ENCODE measurements at places on chromosomes 3 and 15. TPM values are rescaled to one million over a fixed set of nuclear protein-coding genes. Genes with fewer than 3 reads are reported as not detected.
A peak's percentile ranks its signal among the peaks of the same experiment; 100 is the strongest.

OCA2 gene
- not detected for total RNA-seq

CIB2 gene
- 3.1 TPM for total RNA-seq

CA12 gene
- total RNA-seq, result 48.4 TPM

THUMPD3 gene
- 59.9 TPM for total RNA-seq

NSUN3 gene
- 13.4 TPM for total RNA-seq

RHO gene
- not detected for total RNA-seq

GRIP2 gene
- total RNA-seq, result under 0.01 TPM

POTEB3 gene
- not detected for total RNA-seq

FBXW12 gene
- total RNA-seq, result not detected

LRRC15 gene
- 2.3 TPM for total RNA-seq

GALNT15 gene
- 37.7 TPM for total RNA-seq

SEMA5B gene
- not detected for total RNA-seq

- DNase-seq, result no peak
- H3K4me3 ChIP-seq, result no peak overlapping the region
- no peaks in the 10 kb centered on the region for H3K36me3 ChIP-seq
Measured at GRCh38 chr15:36608180-36608579, 28.8 kb downstream of the CDIN1 start.

DNA sequence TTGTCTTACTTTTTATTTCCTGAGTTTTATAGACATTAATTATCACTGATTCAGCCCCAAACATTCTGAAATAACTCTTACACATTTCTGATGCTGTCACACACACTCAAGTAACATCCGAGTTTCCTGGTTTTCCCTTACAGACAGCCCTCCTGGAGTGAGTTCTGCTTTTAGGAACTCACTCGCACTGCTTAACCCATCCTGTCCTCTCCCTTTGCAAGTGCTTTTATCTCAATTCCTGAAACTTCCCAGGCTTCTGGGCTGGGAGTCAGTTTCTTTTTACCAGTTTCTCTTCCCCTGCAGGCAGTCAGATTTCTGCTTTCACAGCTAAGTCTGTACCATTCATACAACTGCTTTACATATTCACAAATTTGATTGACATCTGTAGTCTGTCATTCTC, 15.6 kb upstream of the SH3GL3 start:
- no peak overlapping the region for H3K27ac ChIP-seq
- H3K27me3 ChIP-seq, result peaks cover 7% of the 10 kb centered on the region
- no peaks in the 10 kb centered on the region for H3K36me3 ChIP-seq

DNA sequence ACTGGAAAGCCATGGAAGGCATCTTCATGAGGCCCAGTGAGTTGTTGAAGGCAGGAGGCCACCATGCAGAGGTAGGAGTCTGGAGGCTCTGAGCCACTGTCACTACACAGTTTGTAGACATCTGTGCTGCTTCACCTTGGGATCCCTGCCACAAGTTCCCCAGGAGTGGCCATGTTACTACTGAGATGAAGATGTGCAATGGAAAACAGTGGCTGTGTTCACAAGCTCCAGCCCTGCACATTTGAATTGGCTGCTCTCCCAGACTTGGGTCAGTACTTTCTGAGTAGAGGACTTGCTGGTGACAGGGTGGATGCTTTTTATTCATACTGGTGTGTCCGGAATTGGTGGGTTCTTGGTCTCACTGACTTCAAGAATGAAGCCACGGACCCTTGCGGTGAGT, 86.9 kb upstream of the C15orf39 start:
- H3K27me3 ChIP-seq, result no peaks in the 10 kb centered on the region
- no peak overlapping the region for H3K4me3 ChIP-seq
- H3K27ac ChIP-seq, result no peak overlapping the region
- no peaks in the 10 kb centered on the region for H3K36me3 ChIP-seq
- no peaks in the 10 kb centered on the region for H3K4me1 ChIP-seq

GRCh38 chr3:23831517-23832394, 26.0 kb downstream of the UBE2E1 start:
- H3K27ac ChIP-seq, result no peak overlapping the region
- no peaks in the 10 kb centered on the region for H3K27me3 ChIP-seq
- H3K4me3 ChIP-seq, result no peak overlapping the region
- no peaks in the 10 kb centered on the region for H3K36me3 ChIP-seq
- no peaks in the 10 kb centered on the region for H3K4me1 ChIP-seq

DNA sequence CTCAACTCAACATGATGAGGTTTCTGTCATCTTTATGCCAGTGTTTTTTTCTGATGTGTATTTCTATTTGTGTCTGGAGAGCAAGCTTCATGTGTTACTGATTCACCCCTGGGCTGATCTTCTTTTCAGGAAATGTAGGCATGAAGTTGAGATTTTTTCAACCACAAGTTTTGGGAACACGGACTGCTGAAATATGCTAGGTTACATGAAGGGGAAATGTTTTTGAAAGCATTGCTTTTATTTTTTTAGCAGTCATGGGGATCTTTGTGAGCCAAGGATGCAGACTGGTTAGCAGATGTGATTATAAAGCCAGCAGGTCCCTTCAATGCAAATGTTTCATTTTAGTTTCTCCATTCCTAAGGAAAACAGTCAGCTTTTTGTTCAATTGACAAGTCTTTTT, 219.3 kb upstream of the COL8A1 start:
- H3K27ac ChIP-seq, result no peak overlapping the region
- no peaks in the 10 kb centered on the region for H3K36me3 ChIP-seq
- no peak for DNase-seq

- no peak for DNase-seq
- H3K4me3 ChIP-seq, result no peak overlapping the region
- no peaks in the 10 kb centered on the region for H3K36me3 ChIP-seq
- H3K27ac ChIP-seq, result no peak overlapping the region
- H3K4me1 ChIP-seq, result no peaks in the 10 kb centered on the region
Measured at GRCh38 chr3:150928234-150928633, 23.0 kb upstream of the MINDY4B start.

DNA sequence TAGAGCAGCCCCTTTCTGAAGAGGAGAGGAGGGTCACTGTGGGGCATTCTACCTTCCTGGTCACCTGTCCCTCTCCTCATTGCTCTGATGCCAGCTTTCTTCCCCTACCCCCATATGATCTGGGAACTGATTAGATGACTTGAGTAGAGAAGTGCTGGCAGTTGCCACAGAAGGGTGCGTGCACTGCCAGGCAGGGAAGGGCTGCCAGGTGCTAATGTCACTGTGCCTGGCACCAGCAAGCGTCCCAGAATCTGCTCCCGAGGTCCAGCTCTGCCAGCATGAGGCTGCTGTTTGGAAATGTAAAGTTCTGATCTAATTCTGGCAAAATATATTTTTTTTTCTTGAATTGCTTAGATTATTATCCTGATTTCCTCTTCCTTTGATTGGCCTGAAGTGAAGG, 52.8 kb downstream of the PPM1L start:
- no peaks in the 10 kb centered on the region for H3K4me1 ChIP-seq
- DNase-seq, result no peak
- no peak overlapping the region for H3K4me3 ChIP-seq

DNA sequence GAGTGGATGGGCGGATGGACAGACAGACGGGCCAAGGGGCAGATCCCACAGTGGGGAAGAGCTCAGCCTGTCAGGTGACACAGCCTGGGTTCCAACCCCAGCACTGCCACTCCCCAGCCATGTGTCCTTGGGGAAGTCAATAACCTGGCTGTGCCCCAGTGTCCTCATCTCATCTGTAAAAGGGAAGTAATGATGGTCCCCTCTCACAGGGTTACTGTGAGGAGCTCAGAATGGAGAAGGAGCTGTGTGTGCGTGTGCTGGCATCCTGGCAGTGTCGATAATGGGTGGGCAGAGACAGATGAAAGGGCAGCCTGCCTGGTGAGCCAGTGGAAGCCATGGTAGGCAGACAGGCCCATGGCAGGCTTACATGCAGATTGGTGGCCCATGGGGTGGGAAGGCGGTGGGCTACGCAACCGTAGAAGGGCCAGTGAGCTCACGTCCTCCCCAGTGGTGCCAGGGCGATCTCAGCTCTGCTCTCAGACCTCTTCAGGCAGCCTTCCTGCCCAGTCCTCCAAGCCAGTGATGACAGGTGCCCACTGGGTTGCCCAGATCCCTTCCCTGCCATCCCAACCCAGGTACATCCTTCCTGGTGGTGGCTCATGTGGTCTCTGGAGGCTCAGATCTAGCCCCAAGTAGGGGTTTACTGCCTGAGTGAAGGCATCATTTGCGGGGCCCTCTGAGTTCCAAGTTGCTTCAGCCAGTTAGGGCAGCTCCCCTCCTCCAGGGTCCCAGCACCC, 2.3 kb upstream of the DNAJB8 start:
- no peak overlapping the region for H3K4me3 ChIP-seq
- DNase-seq, result no peak

- H3K4me1 ChIP-seq, result peaks cover 2% of the 10 kb centered on the region
- DNase-seq, result peak; percentile 46
- no peaks in the 10 kb centered on the region for H3K36me3 ChIP-seq
- no peaks in the 10 kb centered on the region for H3K27me3 ChIP-seq
Measured at GRCh38 chr3:73668391-73668790, 43.6 kb upstream of the PDZRN3 start.

GRCh38 chr3:22959593-22959992, 243.5 kb upstream of the UBE2E2 start:
- no peaks in the 10 kb centered on the region for H3K27me3 ChIP-seq
- H3K4me1 ChIP-seq, result no peaks in the 10 kb centered on the region
- no peak overlapping the region for H3K27ac ChIP-seq
- no peak overlapping the region for H3K4me3 ChIP-seq

DNA sequence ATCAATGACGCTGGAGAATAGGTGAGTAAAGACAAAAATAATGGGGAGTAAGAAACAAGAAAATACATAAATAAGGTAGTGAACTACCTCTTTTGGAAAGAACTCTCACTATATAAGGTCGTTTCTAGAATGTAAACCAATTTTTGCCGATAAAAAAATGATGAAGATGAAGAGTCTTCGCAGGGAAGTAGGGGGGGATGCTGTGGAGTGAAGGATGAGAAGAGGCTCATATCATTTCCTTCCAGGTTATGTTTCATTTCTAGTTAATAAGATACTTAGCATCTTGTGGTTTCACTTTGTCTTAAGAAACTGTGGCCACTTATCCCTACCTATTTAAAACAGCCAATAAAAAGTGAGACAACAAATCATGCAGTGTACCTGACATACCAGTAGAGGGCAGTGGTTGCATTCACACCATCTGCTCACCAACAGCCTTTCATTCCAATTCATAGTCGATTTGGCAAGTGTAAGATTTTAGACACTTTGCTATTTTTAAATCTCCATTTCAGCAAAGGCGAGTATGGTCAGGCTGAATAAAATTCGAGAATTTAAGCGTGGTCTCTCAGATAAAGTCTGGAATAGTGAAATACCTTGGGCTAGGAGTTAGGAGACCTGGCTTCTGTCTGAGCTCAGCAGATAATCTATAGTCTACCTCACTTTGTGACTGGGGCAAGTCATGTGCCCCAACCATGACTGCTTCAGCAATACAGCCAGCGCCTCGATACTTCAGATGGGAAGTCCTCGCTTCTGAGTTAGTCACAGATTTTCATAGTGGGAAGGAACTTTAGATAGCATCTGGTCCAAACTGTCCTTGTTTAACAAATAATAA, 28.9 kb upstream of the ICE2 start:
- H3K27ac ChIP-seq, result no peak overlapping the region
- H3K36me3 ChIP-seq, result no peaks in the 10 kb centered on the region
- H3K4me3 ChIP-seq, result no peak overlapping the region
- DNase-seq, result peak; percentile 78

DNA sequence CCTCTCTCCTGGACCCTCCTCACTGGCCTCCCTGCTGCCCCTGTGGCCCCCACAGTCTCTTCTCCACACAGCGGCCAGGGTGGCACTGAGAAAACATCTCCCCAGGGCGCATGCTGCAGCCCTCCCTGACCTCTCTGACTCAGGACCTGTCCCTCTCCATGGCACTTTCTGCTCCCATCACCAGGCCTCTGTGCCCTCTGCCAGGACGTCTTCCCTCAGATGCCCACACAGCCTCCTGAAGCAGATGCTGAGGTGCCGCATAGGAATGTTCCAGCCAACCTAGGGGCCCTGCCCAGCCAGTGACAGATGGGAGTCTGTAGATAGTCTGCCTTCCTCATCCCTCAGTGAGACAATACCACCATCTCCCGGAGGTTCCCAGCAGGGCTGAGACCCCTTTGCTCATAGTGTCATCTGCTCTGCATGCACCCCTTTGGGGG, 8.7 kb downstream of the MYL3 start:
- H3K4me1 ChIP-seq, result no peaks in the 10 kb centered on the region
- H3K27me3 ChIP-seq, result peaks cover 7% of the 10 kb centered on the region
- no peak overlapping the region for H3K27ac ChIP-seq
- H3K36me3 ChIP-seq, result no peaks in the 10 kb centered on the region

GRCh38 chr15:71494563-71495397, 315.6 kb upstream of the NR2E3 start:
- no peak overlapping the region for H3K27ac ChIP-seq
- no peak overlapping the region for H3K4me3 ChIP-seq
- H3K36me3 ChIP-seq, result no peaks in the 10 kb centered on the region
- no peaks in the 10 kb centered on the region for H3K27me3 ChIP-seq

GRCh38 chr3:26984416-26985390, 362.1 kb downstream of the LRRC3B start:
- H3K27me3 ChIP-seq, result no peaks in the 10 kb centered on the region
- H3K4me1 ChIP-seq, result no peaks in the 10 kb centered on the region
- H3K27ac ChIP-seq, result no peak overlapping the region
- H3K36me3 ChIP-seq, result no peaks in the 10 kb centered on the region
- no peak overlapping the region for H3K4me3 ChIP-seq
